Esophagus squamous epithelium (tissue), 5 donors: ENCODE measurements at places on chromosomes 16 and 17.

DNA sequence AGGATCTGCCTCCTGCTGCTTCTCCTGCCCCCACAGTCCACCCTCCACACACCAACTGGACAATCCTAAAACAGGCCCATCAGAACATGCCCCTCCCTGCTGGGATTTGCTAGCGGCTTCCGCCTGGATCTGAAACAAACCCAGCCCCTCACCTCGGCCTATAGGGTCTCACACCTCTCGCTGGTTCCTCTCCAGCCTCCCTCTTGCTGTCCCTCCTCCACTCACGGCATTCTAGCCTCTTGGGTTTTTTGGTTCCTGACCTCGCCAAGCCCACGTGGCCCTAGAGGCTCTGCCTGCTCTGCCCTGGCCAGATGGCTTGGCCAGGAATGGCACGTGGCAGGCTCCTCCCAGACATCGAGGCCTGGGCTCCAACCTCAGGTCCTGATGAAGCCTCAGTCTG is 15.7 kb upstream of the MTSS2 start:
- DNase-seq = no peak

DNA sequence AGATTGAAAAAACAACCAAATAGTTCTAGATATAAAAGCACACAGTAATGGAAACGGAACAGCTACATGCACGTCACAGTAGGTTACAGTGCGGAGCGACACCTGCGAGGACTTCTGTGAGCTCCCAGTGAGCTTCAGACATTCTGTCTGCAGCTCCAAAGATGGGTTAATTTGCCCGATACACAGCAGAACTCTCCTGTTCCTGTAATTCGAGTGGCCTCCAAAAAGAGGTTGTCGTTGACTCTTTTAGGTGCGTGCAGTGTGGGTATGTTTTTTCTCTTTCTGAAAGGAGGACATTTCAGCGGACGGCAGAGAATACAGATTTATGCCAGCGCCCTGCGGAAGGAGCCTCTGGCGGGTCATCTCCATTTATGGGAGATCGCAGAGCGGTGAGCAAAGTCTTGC is 2.9 kb downstream of the OR1F1 start:
- DNase-seq = no peak

GRCh38 chr16:53821957-53822625 is 118.1 kb downstream of the FTO start:
- DNase-seq = no peak

DNA sequence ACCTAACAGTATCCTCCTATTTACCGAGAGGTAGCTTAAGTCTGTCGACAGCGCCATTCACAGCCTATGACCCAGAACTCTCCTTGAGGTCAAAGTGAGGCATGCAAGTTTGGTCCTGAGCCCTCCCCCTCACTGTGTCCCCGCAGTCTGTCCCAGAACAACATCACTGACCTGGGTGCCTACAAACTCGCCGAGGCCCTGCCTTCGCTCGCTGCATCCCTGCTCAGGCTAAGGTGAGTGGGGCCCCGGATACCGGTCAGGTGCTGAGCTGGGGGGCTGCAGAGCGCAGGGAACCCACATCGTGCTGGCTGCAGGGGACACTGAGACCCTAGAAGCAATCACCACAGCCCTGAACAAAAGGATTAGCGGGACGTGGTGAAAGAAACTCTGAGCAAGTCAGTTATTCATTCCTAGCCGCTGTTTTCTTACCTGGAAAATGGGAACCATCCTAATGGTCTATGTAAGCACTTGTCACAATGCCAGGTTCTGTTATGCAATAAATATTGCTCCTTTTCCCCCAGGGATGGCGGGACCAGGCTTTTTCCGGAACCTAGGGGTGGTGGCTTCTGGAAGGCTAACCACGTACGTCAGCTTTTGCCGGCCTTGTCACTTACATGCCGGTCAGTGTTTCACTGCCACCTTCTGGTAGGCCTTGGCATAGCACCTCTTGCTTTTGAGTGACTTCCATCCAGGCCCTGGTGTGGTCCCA is 23.8 kb downstream of the DEXI start:
- peak; percentile 38 for DNase-seq

DNA sequence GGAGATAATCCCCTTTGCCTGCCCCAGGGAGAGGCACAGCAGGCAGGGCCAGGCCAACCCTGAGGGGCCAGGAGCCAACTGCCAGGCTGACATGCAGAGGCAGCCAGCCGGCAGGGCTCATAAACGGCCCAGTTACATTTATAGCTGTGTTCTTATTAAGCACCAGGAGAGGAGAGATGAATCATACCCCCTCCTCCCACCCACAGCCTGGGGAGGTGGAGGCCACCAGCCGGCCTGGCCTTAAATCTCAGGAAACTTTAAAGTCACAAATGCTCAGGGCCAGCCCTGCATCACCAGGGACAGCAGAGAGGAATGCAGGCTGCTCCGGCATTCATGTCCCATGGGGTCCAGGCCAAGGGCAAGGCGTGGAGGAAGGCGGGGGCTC is 177.2 kb downstream of the TMEM132E start:
- no peak for DNase-seq

GRCh38 chr17:60260540-60260939 is 110.8 kb downstream of the CA4 start:
- no peak for DNase-seq

DNA sequence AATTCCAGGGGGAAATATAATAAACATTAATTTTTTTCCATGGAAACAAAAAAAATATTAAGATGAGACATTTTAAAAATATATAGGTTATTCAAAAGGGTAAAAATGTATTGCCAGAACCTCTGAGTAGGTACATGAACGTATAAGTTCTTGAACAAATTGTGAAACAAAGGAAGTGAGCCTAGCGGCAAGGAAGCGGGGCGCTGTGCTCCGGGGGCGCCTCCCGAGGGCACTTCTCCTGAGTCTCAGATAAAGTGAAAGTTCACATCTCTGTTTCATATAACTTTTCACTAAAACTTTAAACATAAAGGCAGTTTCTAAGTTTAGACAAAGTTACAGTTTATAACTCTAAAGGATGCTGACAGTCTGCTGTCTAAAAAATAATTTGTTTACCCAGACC is 52.3 kb downstream of the TNRC6C start:
- no peak for DNase-seq

GRCh38 chr16:75208242-75208825 is 1.4 kb upstream of the CTRB2 start:
- no peak for DNase-seq

DNA sequence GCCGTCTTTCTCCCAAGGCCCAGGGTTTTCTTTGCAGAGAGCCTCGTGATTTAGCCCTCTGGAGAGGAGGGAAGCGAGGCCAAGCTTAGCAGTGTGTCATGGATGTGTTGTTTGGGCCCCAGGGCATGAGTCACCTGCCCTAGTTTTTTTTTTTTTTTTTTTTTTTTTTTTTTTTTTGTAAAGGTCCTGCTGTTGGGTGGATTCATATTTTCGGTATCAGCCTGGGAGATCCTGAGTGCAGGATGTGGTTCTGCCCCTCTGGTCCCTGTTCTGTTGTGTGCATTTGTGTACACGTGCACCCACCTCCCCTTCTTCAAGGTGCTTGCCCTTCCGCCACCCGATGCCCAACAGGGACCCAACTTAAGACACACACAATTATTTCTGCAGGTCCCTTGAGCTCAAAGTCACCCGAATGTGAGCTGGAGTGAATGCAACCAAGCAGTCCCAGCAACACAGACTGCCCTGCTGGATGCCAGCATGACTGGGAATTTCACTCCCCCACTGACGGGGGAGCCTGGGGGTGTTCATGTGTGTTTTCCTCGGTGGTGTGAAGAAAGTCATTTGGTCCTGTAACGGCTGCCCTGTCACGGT is 265.8 kb upstream of the TNRC6C start:
- DNase-seq = no peak

GRCh38 chr17:20043021-20043420 is 33.9 kb downstream of the SPECC1 start:
- no peak for DNase-seq

DNA sequence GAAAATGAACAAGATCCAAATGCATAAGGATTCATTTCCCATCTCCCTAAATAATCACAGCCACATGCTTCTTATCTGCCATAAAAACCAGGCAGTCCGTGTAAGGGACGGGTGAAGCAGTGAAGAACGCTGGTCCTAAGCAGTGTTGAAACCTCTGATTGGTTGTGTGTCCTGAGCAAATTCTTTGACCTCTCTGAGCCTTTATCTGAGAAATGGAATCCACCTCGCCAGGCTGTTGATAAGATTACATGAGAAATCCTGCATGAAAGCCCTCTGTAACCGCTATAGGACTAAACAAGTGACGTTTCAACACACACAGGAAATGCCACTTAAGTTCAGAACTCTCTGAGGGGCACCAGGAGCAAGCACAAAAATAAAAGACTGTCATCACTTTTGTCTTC is 26.8 kb downstream of the GAS7 start:
- DNase-seq = no peak

GRCh38 chr17:30300818-30301217 is 9.1 kb upstream of the BLMH start:
- no peak for DNase-seq

- no peak for DNase-seq
Observed at GRCh38 chr17:57401556-57402488, 145.5 kb downstream of the MSI2 start.

DNA sequence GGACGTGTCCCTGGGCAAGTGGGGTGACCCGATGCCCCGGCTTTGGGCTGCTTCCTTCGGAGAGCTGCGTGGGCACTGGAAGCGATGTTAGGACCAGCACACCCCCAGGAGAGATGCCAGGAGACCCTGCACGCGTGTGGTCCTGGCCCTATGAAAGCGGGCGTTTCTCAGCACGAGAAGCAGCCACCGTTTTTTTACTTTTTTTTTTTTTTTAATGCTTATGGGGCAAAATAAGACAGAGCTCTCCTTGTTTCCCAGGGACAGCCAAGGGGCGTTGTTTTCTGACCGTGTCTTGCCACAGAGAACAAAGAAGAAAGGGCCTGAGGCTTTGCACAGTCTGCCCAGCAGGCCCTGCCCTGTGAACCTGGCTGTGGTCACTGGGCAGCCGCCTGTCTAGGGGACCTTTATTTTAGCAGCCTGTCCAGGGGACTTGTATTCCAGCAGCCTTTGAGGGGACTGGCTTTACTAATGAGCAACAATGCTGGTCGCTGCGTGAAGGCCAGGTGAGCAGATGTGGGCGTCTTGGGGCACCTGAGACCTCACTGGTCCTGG is 996 bp downstream of the SLC25A10 start:
- no peak for DNase-seq

- no peak for DNase-seq
Observed at GRCh38 chr17:78997231-78997741, 12.3 kb downstream of the CANT1 start.

DNA sequence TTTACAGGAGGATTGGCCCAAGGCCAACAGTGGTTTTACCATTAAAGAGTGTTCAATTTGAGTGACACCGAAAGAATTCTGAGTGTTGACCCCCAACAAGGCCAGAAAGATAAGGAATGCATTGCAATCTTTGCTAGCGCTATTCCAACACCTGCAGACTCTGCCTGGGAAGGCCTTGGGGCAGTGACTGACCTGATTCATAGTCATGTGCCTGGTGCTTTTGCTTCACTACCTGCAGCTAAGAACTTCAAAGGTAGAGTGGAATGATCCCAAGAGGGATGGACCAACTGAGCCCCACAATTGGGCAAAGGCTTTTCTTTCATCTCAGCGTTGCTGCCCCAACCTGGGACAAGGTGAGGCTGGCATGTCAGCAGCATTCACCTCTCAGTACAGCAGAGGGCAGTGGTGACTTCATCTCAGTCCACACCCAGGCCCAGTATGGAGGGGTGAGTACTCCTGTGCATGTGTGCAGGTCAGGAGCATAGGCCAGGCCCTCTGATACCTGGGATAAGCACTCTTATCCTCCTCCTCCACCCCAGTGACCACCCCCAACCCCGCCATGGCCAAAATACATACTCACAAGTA is 149.6 kb upstream of the GNAO1 start:
- DNase-seq = no peak

DNA sequence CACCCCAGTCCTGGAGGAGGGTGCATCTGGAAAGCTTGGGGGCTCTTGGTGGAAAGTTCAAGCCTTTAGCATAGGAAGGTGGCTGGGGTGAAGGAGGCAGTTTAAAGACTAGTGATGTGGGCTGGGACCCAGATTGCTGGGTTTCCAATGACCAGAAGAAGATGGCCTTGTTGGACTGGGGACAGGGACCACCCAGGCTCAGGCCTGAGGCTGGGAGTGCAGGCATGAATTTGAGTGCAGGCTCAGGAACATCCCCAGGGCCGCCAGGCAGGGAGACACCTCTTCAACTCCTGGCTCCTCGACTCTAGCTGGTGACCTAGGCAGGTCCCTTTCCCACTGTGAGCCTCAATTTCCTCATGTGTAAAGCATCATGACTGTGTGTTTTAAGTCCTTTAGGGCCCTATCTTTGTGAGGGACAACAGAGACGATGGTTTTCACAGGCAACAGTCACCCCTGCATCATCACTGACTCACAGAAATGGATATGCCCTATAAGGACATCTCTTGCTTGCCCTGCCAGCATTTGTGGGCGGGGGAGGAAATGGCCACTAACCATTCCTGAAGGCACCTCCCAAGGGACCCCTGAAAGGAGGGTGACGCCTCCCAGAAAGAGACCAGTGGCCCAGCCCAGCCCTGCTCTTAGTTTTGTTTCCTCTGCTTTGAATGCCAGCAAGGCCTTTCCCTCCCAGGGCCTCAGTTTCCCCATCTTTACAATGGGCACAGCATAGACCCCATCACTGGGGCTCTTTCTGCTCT is 11.1 kb downstream of the NLRC5 start:
- no peak for DNase-seq

DNA sequence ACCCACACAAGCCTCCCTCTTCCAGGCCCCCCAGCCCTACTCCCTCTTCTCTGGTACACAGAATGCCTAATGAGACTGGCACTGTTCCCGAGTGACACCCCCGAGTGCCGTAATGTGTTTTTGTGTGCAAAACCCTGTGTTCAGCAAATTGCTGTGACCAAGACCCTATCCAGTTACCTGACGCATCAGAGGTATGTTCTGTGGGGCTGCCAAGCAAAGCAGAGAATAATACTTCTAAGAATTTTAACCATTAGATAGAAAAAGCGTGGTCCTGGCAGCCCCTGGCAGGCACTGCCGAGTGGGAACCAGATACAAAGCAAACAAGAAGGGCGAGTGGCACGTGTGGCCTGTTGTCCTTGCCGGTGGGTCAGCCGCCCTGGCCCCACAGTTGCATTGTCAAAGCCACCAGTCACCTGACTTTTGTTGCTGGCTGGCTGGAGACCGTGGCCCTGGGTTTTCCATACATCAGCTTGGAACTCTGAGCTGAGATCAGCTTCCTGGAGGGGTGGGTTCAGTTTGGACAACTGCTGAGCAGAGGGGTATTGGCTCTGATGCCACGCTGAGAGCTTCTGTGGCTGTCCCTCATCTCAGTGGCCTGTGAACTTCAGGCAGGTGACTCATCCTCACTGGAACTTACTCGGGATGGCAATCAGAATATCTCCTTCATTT is 69.1 kb upstream of the BRD7 start:
- DNase-seq = no peak

- no peak for DNase-seq
Observed at GRCh38 chr16:19481296-19481695, 40.6 kb downstream of the GDE1 start.

- no peak for DNase-seq
Observed at GRCh38 chr17:41860254-41860931, 4.8 kb downstream of the KLHL11 start.
